ENCODE measurements at places on chromosomes 7 and 10. TPM values are rescaled to one million over a fixed set of nuclear protein-coding genes. Genes with fewer than 3 reads are reported as not detected.

The BLNK gene
- not detected for total RNA-seq

The OPN4 gene
- not detected for total RNA-seq

The GIMAP4 gene
- 2.0 TPM for total RNA-seq

The TUBB8 gene
- total RNA-seq: not detected

The STRA8 gene
- total RNA-seq: not detected

The DOCK1 gene
- total RNA-seq: 86.0 TPM

The CREB3L2 gene
- total RNA-seq: 22.7 TPM

The CALCR gene
- total RNA-seq: not detected

The HEPACAM2 gene
- total RNA-seq: not detected

The EVX1 gene
- not detected for total RNA-seq

The CHPF2 gene
- 71.4 TPM for total RNA-seq

The BUD23 gene
- total RNA-seq: 54.8 TPM

The JAZF1 gene
- total RNA-seq: 10.8 TPM

The REEP3 gene
- 50.4 TPM for total RNA-seq

The AFAP1L2 gene
- total RNA-seq: 0.29 TPM

The MACROH2A2 gene
- total RNA-seq: 12.2 TPM

The SPOCK2 gene
- total RNA-seq: 0.83 TPM

The SLC18A3 gene
- total RNA-seq: not detected

The PDE1C gene
- 0.50 TPM for total RNA-seq

The LGI1 gene
- 0.33 TPM for total RNA-seq

The PPP1R17 gene
- not detected for total RNA-seq

The CCDC201 gene
- total RNA-seq: not detected

The LLCFC1 gene
- not detected for total RNA-seq

The BAMBI gene
- total RNA-seq: 0.15 TPM

The ANKRD61 gene
- total RNA-seq: not detected

The PLAC9 gene
- total RNA-seq: 15.5 TPM

The CLEC2L gene
- 0.17 TPM for total RNA-seq

The DENND2A gene
- 69.6 TPM for total RNA-seq

The PGAM2 gene
- total RNA-seq: 0.17 TPM

The TMEM130 gene
- 0.44 TPM for total RNA-seq

The NAT16 gene
- not detected for total RNA-seq

The HGF gene
- total RNA-seq: 80.7 TPM

The XPNPEP1 gene
- 105 TPM for total RNA-seq

The DTX2 gene
- 7.1 TPM for total RNA-seq

The CPN1 gene
- total RNA-seq: not detected

The GRM3 gene
- total RNA-seq: not detected

The TMEM184A gene
- total RNA-seq: not detected

The GOLGA7B gene
- total RNA-seq: not detected

The UCN3 gene
- total RNA-seq: not detected

The COL13A1 gene
- total RNA-seq: 21.5 TPM

The NOS3 gene
- total RNA-seq: 2.0 TPM

Data from smooth muscle cell of trachea (primary cell).